ENCODE measurements at places on chromosomes 6 and 20.

DNA sequence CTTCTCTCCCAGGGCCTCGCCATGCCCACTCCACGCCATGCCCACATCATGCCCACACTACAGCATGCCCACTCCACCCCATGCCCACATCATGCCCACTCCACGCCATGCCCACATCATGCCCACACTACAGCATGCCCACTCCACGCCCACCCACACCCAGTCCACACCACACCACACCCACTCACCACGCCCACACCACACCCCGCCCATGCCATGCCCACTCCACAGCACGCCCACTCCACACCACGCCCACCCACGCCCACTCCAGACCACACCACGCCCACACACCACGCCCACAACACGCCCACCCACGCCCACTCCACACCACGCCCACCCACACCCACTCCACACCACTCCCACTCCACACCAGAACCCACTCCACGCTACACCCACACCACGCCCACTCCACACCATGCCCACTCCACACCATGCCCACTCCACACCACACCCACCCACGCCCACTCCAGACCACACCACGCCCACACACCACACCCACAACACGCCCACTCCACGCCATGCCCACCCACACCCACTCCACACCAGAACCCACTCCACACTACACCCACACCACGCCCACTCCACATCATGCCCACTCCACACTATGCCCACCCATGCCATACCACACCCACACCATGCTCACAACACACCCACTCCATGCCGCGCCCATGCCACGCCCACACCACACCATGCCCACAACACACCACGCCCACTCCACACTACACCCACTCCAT is 88.6 kb downstream of the ERMARD start:
- no peak for DNase-seq

DNA sequence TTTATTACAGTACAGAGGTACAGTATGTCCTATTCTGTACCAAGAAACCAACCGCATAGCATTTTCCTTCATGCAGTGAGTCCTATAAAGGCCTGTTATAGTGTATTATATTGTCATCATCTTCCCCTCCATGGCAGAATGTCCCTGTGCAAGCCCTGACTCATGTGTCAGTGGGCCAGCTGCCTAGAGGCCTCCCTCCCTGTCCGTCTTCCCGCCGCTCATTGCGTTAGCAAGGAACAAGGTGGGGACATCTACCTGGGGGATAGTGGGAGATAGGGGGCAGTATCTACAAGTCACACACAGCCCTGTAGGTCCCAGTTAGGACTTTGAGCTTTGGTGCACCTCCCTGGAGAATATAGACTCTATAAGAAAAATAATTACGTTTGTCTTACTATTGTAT is 27.1 kb downstream of the ARFGEF2 start:
- DNase-seq: no peak

DNA sequence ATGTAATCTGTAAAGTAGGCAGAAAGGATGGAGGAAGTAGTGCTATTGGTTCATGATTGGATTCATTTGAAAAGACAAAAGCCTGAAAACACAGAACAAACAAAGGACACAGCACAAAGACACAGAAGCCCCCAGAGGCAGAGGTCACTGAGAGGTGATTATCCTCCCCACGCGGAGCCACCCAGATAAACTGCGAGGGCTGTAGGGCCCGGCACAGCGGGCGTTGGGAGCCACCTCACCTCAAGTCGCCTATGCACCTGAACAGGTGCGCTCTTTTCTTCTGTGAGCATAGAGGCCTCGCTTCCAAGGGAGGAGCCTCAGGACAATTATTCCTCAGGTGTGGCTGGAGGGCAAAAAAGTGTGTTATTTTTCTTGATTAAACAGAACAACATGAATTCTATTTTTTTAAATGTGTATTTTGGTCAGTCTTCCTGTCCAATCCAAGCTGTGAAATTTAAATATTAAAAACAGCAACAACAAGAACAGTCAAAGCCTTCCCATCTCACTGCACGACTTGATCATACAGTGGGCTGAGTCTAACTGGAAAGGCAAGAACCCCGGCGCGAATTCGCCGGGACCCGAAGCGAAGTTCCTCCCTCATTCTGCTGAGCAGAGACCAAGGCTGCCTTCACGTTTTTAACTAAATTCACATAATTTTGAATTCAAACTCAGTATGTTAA is 205.3 kb downstream of the THBS2 start:
- DNase-seq: no peak

- no peak for DNase-seq
Observed at GRCh38 chr6:97205966-97206365, 77.0 kb downstream of the MMS22L start.

DNA sequence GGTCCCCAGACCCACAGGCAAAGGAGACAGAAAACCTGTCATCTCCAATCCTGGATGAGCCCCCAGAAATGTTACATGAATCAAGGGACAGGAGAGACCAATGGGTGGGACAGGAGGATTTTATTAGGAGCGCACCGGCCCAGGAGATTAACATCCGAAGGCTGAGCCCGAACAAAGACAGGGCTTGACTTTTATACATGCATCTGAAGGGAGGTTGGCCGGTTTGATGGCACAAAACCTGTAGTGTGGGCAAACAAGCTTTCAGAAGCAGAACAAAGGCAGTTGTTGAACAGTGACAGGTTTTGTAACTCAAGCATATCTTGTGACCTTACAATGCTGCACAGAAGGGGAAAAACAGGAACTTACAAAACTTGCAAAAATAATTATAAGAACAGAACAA is 83.9 kb upstream of the GPR6 start:
- DNase-seq: peak; percentile 1

Measured in CD4-positive, alpha-beta T cell treated with Interleukin-21 for 1 hour (primary cell).